Stimulated activated CD8-positive, alpha-beta memory T cell treated with anti-CD3 and anti-CD28 coated beads, Interleukin-4, amount 100 ng/mL, for 4 hours (primary cell): ENCODE measurements at places on chromosomes 3 and 15.

- no peak for DNase-seq
Measured at GRCh38 chr3:131277836-131278497, 103.6 kb upstream of the NUDT16 start.

DNA sequence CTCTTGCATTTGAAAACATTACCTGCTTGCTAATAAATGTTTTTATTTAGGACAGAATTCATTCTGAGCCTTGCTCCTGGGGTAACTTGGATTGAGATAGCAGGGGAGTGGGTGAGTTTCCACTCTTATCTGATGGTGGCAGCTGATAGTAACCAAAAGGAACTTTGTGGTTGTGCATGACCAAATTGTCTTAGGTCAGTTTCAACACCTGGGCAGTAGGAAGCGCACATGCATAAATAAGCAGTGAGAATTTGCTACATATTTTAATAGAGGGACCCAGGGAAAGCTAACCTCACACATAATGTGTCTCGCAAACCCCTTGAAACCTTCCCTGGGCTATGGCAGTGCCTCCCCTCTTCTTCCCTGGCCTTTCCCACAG lies 65.4 kb upstream of the XCR1 start:
- DNase-seq: no peak

- no peak for DNase-seq
Measured at GRCh38 chr3:171320750-171321558, 139.3 kb downstream of the TNIK start.

DNA sequence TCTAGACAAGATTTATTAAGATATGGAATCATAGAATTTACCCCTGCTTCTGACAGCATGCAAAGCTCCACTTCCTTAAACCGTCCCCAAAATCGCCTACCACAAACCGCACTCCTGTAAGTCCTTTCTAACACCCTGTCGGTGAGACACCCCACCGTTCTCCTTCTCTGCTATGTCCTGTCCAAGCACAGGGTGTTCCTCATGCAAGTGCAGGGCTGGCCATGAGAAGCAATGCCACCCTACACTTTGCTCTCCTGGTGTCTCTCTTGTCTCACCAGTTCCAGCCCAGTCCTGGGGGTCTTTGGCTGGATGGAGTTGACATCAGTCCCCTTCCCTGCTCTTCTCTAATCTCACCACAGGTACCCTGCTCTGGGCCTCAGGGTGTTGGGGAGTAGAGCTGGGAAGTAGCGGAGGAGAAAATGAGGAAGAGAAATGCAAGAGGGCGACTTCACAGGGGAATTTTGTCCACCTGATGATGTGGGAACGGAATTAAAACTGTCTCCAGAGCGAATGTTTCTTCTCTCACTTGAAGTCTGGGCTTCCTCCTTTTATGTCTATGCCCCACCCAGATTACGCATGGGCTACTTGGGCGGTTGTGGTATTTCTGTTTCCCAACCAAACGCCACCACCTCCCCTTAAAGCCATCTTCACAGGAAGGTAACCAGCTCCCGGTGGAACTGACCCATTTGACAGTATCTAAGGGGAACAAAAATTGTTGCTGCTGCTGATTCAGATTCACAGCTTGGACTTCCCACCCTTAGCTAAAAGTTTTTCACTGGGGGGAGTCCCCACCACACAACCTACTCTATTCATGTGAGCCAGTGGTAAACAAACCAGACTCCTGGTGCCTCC lies 49.9 kb downstream of the CASR start:
- DNase-seq: no peak

GRCh38 chr15:71595846-71596553 lies 214.4 kb upstream of the NR2E3 start:
- no peak for DNase-seq

DNA sequence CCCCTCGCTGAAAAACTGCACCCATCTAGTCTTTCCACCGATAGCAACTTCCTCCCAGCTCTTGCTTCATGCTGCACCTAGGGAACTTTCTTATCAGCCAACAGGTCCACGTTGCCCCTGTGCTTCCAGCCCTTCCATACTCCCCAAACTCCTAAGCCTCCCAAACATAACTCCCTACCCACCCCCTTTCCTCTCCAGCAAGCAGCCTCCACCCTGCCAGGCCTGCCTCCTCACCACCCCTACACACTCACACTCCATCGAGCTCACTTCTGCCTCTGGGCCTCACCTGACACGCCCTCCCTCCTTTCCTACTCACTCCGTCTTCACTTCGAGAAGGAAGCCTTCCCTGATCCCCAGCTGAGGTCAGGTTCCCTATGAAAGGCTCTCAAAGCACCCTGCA lies 8.1 kb downstream of the INSYN1 start:
- no peak for DNase-seq

DNA sequence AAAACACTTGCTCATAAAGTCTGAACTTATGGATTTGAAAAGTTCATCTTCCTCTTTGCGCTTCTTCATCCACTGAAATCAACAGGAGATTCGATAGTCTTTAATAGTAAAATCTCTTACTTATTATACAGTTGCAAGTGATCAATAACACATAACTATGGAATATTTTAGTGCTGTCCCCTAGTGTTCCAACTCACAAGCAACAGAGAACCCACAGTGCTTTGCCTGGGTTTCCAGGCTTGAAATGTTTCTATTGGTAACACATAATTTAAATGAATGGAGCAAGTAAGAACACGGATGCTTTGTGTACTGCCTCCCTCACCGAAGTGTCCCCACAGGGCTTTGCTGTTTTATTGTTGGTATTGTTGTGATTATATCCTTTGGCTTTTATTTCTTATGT lies 93.5 kb downstream of the WDR72 start:
- DNase-seq: no peak

DNA sequence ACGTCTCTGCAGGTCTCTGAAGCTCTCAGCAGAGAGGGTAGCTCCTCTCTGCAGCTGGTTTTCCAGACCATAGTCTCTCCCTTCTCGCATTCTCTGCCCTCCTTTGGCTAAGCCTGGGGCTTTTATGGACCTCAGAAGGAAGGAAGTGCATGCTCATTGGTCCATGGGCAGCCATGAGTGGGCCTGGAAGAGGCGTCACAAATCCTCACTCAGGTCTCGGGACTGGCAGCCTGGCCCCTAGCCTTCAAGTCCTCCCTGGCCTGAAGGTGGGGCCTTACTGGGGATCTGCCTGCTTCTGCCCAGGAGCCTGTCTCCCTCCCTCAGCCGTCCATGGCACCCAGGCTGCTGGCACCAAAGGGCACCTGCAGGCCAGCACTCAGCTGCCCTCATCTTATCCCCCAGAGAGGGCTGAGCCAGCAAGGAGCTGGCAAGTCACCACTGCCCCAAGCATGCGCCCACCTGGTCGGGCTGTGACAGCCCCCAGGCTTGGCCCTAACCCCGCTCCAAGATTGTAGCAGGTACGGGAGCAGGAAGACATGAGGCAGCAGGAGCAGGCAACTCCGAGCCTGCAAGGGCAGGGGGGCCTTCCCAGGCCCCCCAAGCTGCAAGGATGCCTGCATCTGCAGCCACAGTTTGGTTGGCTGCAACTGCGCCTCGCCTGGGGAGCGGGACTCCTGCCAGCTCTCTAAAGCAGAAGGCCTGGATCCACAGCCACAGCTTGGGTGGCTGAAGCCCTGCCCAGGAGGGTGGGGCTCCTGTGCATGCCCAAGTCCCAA lies 37.4 kb downstream of the GHSR start:
- DNase-seq: no peak

DNA sequence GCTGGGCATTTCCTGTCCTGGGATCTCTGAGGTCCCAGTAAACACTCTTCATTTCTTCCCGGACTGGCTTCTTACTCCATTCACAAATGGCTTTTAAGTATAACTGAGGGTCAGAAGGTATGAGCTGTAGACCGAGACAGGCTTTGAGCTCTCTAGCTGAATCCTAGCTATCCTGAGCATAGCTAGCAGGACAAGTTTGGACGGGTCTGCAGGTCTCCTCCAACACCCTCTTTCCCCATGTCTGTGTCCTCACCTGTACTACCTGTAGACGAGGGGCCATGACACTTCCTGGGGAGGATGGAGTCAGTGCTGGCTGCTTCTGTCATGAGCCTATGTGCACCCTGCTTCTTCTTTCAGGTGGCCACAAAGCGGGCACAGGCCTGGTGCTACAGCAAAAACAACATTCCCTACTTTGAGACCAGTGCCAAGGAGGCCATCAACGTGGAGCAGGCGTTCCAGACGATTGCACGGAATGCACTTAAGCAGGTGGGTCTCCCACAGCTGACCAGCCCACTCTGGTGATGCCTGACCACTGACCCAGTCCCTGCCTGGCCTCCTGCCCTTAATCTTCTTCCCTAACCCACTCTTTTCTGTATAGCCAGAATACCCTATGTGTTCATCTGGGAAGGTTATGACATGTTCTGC lies 72.1 kb upstream of the ACAD9 start:
- DNase-seq: no peak

DNA sequence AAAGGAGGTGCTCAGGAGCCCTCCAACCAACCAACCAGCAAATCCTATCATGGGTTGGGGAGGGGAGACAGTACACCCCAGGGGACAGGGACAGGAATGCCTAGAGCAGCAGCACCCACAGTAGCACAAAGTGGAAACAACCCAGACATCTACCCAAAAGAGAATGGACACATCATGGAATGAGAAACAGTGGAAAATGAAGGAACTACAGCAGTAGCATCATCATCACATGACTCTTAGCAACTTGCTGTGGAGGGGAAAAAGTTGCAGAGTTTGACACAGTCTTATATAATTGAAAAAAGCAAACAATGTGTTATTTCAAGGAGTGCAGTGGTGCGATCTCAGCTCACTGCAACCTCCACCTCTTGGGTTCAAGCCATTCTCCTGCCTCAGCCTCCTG lies 11.0 kb downstream of the C3orf22 start:
- DNase-seq: no peak

- DNase-seq: no peak
Measured at GRCh38 chr15:88385078-88385700, 82.0 kb downstream of the MRPL46 start.

DNA sequence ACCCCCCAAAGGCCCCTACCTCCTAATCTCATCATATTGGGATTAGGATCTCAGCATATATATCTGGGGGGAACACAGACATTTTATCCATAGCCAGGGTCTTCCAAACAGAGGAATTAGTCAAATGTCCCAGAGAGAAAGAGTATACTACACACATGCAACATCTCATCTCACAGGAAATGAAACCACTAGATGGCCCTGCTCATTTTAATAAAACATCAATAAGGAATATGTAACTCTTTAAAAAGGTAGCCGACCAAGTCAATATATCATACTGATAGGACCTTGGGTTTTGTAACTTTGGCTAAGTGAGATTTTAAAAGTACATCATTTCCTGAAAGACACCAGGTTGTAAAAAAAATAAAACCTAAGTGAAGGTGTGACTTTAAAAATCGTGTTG lies 45.6 kb upstream of the THSD4 start:
- DNase-seq: no peak

DNA sequence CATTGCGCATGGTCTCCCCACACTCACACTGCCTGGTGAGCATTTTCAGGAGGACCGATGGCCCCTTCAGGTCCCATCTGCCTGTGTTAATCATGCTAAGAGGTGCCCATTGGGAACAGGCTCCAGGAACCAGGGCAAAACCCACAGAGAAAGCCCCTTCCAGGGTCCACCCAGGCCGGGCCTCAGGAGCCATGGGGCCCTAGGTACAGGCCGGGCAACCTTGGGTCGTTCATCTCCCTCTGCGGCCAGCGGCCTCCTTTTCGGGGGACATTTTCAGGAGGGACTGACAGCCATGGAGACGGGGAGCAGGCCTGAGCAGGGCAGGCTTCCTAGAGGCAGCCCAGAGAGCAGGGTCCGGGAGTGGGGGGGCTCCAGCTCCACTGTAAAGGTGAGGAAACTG lies 68.0 kb upstream of the TAMM41 start:
- no peak for DNase-seq

DNA sequence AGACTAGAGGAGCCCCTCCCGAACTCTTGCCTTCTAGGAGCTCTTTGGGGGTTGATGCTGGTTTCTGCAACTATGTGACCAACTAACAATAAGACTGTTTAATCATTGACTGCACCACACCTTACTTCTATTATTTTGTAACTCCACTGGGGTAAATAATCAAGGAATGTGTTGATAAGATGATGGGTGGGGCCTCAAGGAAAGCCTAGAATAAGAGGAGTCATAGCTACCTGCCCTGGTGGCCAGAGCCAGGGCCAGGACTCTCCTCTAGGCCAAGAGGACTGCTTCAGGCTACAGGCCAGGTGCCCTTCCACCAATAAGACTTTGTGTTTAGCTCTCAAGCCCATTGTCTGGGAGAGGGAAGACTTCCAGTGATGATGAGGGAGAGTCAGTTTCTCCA lies 41.2 kb upstream of the PIAS1 start:
- no peak for DNase-seq

GRCh38 chr3:171883257-171883892 lies 40.2 kb downstream of the TMEM212 start:
- DNase-seq: no peak

DNA sequence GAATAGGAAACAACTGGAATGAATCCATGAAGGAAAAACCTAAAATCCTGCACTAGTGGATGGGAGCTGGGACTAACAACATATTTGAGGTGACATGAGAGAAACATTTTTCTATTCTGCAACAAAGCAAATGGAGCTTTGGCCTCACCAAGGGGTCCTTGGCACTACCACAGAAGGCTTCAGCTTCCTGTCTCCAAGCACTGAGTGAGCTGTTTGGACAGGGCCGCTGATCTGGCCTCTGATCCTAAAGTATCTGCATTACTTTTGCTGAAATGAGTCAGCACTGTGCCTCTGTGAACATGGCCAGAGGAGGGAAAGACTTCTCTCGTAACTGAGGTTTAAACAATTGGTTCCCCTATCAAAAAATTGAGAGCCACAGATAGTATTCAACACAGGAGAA lies 9.0 kb downstream of the ARPP21 start:
- no peak for DNase-seq

- no peak for DNase-seq
Measured at GRCh38 chr3:107938143-107938542, 152.7 kb downstream of the CD47 start.

- DNase-seq: no peak
Measured at GRCh38 chr3:25292036-25292435, 136.0 kb upstream of the RARB start.

DNA sequence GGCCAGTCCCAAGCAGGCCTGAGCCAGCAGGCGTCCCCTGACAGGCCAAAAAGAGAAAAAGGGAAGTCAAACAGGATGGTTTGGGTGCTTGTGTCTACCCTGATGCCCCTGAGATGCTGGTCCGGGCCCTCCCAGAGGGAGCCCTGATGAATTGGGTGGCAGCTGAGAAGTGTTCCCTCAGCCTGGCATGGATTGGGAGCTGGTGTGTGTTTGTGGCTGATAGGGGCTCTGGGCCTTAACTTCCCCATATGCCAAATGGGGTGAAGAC lies 1.4 kb downstream of the FBLN2 start:
- no peak for DNase-seq

- no peak for DNase-seq
Measured at GRCh38 chr15:71748293-71748718, 62.0 kb upstream of the NR2E3 start.

GRCh38 chr3:50632450-50632849 lies 15.5 kb downstream of the MAPKAPK3 start:
- no peak for DNase-seq
